ENCODE measurements at places on chromosomes 5 and 9.

GRCh38 chr9:95102572-95102971, 214.9 kb downstream of the FANCC start:
- no peak for DNase-seq

GRCh38 chr5:33319841-33320240, 120.9 kb upstream of the TARS1 start:
- no peak for DNase-seq

GRCh38 chr5:127551410-127552041, 34.1 kb downstream of the PRRC1 start:
- no peak for DNase-seq

DNA sequence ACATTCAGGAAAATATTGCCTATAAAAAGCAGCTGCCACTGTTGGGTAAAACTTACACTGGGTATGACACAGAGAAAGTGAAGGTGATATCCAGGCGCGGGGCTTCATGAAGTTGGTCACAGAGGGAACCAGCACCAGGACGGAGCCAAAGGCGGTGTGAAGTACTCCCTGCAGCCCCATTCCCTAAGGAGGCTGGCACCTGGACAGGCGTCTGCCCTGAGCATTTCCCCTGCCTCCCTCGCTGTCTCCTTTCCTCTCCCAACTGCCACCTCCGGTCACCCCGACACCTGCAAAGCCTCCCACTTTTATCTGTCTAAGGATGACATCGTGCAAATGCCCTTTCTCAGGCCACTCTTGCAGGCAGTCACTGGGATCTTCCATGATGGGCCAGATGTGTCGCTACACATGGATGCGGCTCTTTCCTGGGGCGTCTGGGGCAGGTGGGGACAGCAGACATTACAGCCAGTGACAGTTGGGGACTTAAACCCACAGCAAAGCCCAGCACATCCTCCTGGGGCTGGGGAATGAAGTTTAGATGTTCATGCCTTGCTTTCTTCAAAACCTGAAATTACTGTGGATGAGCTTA, 367.7 kb upstream of the IRX4 start:
- no peak for DNase-seq

GRCh38 chr5:39253196-39253595, 33.8 kb upstream of the FYB1 start:
- no peak for DNase-seq

DNA sequence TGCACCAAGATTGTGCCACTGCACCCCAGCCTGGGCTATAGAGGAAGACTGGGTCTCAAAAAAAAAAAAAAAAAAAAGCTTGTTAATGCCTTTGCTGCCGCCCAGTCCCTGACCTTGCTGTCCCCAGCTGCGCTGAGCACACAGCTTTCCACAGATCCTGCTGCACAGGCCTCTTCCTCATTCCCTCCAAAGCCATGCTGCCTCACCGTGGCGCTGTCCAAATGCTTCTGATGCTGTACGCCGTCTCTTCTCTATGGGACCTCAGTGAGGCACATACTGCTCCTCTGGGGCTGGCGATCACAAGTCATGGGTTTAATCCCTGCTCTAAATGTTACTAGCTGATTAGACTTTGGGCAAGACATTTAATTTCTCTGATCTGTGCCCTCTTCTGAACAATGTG, 234.1 kb downstream of the FBXL7 start:
- no peak for DNase-seq

GRCh38 chr5:84779186-84779585, 394.5 kb upstream of the EDIL3 start:
- no peak for DNase-seq

GRCh38 chr9:8183618-8184017, 384.0 kb upstream of the DMAC1 start:
- no peak for DNase-seq

GRCh38 chr9:98132158-98132557, 13.1 kb upstream of the TRIM14 start:
- DNase-seq, result no peak

- DNase-seq, result no peak
Observed at GRCh38 chr9:123034881-123035510, 1.5 kb downstream of the GPR21 start.

- no peak for DNase-seq
Observed at GRCh38 chr9:70134360-70134759, 90.7 kb downstream of the MAMDC2 start.

- DNase-seq, result no peak
Observed at GRCh38 chr5:160694896-160695295, 157.1 kb downstream of the ATP10B start.

DNA sequence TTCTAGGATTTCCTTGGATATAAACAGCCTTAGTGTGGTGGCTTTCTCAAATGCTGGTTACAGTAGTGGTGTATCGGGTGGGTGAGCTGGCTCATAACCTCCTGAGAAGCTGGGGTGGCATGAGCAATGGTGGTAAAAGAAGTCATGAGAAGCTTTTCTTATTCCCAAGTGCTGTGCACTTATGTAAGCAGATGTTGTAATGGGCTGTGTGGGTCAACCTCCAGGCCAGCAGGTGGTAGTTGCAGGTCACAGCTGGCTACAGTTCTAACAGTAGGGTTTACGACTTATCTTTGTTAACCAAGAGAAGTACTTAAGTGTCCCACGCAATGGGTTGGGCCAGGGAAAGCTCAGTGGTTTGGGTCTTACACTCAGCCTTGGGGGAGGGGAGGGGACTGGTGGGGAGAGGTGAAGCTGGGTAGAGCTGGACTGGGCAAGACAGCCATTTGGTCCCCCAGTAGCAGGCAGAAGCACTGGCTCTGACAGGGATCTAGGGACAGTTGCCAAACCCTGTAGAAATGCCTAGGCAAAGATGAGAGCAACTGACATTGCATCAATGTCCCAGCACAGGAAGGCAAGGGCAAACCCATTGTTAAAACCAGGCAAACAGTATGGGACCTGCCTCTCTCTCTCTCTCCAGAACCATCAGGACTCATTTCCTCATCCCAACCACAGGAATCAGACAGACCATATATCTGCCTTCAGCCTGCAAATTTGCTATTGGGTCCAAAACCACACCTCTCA, 76.8 kb downstream of the RNF130 start:
- DNase-seq, result no peak

GRCh38 chr9:8244505-8245092, 445.0 kb upstream of the DMAC1 start:
- no peak for DNase-seq

DNA sequence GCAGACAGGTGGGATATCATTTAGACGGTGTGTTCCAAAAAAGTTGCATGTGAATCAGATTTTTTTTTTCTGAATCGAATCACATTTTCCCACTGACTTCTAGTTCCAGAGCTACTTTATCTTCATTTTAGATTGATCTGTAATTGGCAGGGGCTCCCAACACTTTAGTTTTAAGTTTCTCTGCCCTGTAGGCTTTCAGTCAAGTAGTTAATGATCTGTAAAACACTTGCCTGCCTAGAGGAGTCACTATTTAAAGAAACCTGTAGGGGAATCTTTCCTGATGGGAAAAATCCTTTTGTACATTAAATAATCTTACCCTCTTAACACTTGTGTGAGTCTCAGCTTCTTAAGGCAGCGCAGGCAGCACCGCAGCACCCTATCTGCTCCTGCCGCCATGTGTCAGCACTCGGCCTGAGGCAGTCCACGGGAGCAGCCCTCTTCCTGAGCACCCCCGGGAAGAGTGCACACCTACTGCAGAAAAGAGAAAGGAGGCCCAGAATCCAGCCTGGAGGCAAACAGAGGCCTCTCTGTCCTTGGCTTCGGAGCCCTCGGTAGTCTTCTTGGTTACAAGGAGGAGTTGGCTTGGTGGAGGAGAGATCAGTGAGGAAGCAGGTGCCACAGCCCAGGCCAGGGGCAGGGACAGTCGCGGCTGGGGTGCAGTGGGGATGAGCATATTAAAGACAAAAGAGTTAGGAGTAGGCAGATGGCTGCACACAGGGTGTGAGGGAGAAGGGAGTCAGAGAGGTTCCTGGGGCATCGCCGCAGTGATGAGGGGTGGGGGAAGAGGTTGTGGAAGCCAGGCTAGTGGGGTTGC, 209.3 kb downstream of the GAPVD1 start:
- no peak for DNase-seq

DNA sequence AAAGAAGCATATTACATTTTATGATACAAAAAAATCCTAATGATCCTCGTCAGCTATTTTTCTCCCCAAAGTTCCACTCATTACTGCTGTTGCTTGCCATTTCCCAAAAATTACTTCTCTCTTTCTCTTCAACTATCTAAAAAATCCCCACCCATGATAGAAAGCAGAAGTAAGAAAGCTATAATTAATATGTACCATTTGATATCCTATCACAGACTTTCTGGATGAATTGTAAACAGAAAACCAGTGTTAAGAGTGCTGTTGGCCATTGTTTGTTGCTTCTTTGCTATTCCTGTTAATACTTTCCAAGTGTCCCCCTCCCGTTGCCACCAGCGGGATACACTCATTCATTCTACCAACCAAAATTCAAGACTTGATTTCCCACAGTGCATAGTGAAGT, 136.3 kb upstream of the SMARCA2 start:
- DNase-seq, result no peak

DNA sequence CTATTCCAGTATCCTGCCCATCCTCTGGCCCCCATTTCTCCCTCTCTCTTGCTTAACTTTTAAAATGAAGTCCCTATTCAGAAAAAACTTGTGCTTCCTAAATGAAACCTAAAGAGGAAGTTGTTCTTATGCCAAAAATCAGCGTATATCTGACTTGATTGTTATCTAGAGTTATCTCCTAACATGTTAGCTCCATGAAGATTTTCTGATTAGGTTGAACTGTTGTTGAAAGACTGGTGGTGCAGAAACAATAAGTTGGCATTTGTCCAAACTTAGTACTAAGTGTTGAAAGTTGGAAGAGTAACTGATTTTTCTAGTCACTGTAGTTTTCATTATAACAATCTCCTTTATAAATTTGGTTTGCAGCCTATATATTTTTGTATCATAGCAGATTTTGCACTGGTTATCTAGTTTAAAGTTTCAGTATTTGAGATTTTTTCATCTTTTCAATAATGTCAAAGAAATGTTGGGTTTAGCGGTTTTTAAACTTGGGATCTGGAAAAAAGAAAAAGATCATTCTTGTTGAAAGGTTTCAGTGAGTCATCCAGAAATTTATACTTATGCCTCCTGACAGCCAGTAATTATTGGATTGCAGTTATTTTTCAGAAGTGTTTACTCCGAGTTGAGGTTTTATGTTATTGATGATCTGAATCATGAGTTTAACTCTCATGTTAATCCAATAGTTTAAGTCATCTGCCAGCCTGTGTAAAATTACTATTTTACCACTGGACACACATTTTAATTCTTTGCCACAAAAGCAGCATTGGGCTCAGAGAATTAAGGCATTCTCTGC, 60.6 kb downstream of the PAM start:
- no peak for DNase-seq

DNA sequence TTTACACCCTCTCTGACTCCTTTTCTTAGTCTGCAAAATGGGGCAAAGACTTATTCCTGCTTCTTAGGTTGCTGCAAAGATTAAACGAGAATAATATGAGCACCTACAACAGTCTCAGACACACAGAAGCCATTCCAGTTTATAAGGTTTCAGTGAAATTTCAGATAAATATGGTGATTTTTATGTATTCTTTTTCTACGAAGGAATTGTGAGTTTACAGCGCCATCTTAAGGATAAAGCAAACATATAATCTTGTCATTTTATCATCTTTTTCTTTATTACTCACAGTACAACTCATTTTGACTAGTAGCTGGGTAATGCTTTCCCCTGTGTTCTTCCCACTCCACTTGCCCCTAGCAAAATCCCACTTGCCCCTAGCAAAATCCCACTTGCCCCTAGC, 29.2 kb upstream of the SMC5 start:
- DNase-seq, result no peak

DNA sequence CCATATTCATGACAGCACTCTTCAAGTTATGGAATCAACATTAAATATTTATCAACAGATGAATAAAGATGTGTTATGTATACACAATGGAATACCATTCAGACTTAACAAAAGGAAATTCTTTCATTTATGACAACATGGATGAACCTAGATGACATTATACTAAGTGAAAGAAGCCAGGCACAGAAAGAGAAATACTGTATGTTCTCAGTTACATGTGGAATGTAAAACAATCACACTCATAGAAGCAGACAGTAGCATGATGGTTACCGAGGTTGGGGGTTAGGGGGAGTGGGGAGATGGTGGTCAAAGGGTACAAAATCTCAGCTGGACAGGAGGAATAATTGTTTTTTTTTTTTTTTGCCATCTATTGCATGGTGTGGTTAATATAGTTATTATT, 431.9 kb downstream of the DMAC1 start:
- no peak for DNase-seq

GRCh38 chr9:100474924-100475276, 2.0 kb downstream of the TMEFF1 start:
- DNase-seq, result no peak

- no peak for DNase-seq
Observed at GRCh38 chr5:168334695-168335094, 43.2 kb downstream of the WWC1 start.

- no peak for DNase-seq
Observed at GRCh38 chr9:19124430-19124793, 2.9 kb downstream of the PLIN2 start.

GRCh38 chr9:107286057-107286456, 3.0 kb downstream of the RAD23B start:
- no peak for DNase-seq

- no peak for DNase-seq
Observed at GRCh38 chr9:127815512-127816361, 13.1 kb downstream of the FPGS start.

DNA sequence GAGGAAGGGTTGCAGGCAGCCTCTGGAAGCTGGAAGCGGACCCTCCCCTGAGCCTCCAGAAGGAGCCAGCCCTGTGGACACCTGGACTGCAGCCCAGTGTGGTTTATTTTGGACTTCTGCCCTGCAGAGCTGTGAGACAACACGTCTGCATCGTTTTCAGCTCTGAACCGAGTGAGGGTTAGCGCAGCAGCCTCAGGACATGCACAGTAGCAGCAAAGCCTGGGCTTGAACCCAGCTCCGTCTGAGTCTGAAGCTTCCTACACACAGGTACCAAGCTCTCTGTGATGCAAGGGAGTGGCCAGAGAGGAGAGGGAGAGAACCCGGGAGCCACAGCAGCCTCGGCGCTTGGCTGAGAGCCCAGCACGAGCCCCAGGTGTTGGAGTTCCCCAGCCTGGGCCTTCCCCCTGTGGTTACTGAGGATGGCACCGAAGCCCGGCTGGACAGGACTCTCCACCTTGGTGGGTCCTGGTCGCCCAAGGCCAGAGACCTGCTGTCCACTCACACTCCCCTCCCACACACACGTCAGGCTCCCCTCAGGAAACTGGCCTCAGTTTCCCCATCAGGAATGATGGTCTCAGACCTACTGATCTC, 128.2 kb downstream of the OLFM1 start:
- DNase-seq, result no peak

- DNase-seq, result no peak
Observed at GRCh38 chr5:111856876-111857466, 100.0 kb upstream of the NREP start.

DNA sequence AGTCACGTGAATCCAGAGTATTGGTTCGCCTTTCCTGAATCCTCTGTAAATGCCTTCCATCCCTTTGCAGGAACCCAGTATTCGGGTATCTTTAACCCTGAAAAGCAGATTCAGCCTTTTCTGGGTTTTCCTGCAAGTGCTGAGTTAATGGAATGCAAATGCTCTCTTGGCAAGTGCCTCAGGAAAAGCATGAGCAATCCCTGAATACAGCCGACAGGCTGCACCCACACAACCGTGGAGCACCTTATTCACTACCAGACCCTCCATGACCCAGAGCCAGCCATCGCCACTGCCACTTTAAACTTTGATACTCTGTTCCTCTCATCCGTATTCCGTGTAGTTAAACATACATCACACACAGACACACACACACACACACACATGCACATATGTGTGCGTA, 54.4 kb downstream of the ZNF622 start:
- no peak for DNase-seq
